Heart right ventricle (tissue), 16 donors: ENCODE measurements at places on chromosomes 7 and 10. TPM values are rescaled to one million over a fixed set of nuclear protein-coding genes. Genes with fewer than 3 reads are reported as not detected.

DNA sequence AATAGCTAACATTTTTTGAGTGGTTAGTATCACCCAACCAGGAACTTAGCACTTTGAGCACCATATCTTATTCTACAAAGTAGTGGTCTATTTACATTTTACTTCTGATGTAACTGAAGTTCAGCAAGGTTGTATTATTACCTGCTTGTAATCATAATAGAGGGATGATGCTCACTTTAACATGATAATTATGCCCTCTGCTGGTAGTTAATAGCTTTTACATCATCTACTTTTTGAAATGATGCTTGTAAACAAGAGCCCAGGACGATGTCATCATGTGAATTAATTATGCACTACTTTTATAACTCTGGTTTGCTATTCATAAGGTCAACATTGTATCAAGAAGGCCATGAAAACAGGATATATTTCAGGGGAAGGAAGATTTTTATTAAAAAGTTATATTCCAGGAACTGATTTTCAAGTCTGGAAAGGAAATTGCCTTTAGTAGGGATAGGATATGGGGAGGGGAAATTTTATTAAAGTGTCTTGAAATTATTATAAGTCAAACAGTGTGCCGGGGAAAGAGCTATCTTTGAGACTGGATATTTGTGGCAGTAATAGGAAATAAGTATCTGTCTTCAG, 80.3 kb upstream of the SCIN start:
- no peak for DNase-seq

GRCh38 chr10:71128311-71128980, 83.9 kb upstream of the UNC5B start:
- DNase-seq = no peak

GRCh38 chr7:57404343-57404966, 45.5 kb upstream of the ZNF716 start:
- DNase-seq = peak; percentile 67

DNA sequence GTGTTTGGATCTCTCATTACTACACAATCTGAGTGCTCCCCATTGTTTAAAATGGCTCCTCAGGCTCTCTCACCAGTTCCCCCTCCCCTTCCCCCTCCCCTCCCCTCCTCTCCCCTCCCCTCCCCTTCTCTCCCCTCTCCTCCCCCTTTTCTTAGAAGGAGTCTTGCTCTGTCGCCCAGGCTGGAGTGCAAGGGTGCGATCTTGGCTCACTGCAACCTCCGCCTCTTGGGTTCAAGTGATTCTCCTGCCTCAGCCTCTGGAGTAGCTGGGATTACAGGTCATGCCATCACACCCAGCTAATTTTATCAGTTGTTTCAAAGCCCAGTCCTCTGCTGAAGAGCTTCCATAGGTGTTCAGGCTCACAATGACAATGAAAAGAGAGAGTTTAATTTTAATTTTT, 3.6 kb upstream of the CCAR1 start:
- no peak for DNase-seq

DNA sequence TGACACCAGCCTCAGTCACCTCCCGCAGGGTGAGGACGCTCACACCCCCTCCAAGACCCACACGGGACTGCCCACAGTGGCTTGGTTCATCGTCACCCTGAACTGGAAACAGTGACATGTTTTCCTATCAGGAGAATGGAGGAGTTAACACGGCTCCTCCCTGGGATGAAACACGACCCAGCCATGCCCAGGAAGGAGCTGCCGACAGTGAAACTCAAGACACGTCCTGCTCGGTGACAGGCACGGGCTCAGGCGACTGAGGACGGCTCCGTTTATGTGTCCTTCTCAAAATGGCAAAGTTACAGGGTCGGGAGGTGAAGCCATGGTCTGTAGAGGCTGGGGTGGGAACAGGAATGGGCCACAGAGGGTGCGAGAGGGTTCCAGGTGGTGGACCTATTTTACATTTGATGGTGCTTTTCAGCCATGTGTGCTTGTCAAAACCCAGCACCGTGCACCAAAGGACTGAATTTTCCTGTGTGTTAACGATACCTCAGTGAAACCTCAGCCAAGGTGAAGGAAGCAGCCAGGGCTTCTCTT, 272.4 kb downstream of the ADARB2 start:
- DNase-seq = no peak

GRCh38 chr10:17196573-17196972, 4.9 kb downstream of the TRDMT1 start:
- DNase-seq = no peak

GRCh38 chr10:15052121-15052520, 8.4 kb downstream of the OLAH start:
- no peak for DNase-seq

- DNase-seq = no peak
Measured at GRCh38 chr7:3028758-3029093, 14.9 kb downstream of the CARD11 start.

DNA sequence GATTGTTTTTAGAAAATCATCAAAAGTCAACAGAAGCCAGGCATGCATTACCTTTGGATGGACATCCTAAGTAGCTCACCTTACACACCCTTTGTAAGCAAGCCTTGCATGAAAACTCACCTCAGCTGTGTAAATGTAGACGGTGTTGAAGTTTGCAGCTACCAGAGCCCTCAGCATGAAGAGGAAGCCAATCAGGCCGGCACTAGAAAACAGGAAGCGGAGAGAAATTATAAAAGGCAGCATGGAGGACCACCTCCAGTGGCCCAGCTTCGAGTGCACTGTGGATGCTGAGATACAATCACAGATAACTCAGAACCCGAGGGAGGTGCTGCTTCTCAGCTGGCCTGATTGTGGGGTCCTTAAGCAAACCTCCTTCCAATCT, 75.3 kb downstream of the SVOPL start:
- no peak for DNase-seq

GRCh38 chr7:30840141-30841024, 69.2 kb downstream of the MINDY4 start:
- DNase-seq = no peak

DNA sequence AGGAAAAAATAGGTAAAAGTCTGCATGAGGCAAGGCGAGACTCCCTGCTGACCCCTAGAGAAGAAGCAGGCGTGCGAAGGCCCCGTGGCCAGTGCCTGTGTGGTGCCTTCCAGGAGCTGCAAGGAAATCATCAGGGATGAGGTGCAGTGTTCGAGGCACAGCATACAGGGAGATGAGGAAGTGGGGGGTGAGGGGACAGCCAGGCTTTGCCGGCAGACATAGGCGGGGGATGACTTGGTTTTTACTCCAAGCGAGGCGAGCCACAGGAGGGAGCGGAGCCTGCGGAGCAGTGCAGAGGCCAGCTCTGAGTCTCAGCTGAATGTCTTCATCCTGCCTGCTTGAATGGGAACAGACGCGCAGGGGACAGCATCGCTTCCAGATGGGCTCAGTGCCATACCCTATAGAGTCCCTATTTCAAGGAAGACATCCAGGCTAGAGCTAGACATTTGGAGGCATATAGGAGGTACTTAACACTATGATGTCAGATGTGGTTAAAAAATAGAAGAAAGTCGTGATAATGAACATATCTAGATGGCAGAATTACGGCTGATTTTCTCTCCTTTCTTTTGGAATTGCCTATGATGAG, 49.5 kb downstream of the TCERG1L start:
- no peak for DNase-seq

DNA sequence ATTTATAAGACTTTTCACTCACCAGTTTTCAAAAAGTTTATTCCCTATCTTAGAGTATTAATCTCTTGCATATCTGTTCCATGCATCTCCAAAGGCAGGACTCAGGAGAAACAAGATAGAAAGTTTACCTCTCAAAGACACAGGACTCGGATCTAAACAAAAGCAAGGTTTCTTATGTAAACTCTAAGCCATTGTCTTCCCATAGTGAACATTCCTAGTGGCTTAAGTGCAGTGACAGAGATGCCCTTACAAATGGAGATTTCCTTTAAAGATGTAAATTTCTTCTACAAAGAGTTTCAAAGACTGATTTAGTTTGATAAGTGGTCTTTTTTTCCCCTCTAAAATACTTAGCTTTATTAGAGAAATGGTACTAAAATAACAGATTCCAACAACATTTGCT, 209.8 kb downstream of the ACTR3B start:
- no peak for DNase-seq

DNA sequence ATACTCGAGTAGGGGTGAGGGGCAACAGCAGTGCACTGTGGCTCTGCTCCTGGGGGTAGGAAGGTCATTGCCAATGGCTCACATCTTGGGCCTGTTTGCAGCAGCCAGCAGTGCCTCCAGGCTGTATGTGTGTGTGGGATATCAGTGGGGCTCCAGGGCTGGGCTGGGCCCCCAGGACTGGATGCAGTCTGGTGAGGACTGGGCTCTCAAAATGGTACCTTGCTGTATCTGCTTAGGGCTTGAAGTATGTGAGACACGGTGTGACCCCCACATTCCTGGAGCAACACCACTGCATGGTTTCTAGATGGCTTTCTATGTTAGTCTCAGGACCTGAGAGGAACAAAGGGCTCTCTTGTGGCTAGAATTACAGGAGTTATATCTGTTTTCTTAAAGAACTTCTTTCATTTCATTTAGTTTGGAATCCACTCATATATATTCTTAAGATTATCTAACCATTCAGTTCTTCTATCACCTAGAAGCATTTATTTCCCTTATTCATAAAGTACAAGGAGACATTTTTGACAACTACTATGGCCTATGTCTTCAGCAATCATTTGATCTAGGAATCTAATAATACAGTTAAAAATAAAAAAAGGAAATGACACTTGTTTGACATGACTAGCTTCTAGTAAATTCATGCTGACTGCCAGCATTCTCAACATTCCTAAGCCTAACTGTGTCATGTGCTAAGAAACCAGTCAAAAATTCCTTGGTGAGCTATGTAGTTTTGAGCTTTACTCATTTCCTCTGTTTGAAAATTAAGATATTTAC, 443.2 kb upstream of the SEMA3A start:
- no peak for DNase-seq

GRCh38 chr10:75801121-75801520, 369.7 kb downstream of the LRMDA start:
- DNase-seq = no peak

GRCh38 chr7:123210986-123211385, 11.2 kb upstream of the SLC13A1 start:
- DNase-seq = no peak

DNA sequence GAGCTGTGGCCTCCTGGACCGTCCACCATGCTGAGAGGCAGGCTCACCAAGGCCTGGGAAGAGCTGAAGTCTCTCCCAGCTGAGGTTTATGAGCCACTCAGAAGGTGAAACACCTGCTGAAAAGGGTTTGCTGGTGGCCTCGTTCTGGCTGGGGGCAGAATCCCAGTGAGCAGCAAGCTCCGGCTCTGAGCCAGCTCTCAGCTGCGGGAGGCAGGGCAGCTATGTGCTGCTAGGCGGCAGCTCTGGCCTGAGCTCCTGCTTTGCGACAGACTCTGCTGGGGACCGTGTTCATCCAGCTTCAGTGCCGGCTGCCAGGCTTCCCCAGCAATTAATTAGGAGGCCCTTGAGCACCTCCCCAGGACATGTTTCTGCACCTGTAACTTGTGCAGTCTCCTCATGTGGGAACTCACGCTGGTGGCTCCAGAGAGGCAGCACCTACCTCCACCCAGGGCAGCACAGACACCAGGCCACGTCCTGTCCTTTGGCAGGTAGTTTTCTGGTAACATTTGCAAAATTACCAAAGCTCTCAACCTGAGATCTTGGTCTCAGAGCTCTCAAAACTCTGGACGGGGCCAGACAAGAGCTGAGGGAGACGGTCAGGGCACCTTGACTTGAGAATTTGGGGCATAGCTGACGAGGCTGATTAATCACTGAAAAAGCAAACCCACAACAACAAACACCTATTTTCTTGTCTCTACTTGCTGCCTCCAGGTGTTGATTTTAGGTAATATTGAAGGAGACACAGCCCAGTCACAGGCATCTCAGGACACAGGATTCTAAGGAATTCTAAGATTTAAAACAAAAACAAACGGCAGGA, 185.0 kb downstream of the TCERG1L start:
- no peak for DNase-seq

DNA sequence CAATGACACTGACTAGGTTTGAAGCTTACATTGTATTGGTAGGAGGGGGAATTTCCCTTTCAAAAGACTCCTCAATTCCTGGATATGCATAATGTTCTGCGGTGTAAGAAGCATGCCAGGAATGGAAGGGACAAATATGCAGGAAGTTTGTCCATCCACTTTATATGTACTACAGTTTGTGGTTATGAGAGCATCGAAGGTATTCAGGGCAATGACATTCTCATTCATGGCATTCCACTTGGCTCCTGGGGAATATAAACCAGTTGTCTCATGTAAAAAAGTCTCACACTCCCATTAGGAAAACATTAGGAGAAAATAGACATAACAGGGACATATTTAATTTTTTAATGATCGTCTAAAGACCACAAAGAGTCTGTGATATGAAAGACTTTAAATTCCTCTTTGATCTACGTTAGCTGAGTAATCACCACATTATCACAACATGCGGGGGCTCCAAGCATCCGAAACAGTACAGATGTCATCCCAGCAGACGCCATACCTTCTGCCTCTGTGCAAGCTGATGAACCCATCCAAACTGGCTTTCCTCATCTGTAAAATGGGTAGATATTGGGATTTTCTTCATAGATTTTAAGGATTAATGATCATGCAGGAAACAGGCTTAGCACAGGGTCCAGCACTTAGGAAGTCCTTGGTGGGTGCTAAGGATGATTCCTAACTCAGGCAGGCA, 675.3 kb downstream of the INHBA start:
- DNase-seq = no peak

GRCh38 chr10:51524041-51524440, 175.4 kb downstream of the CSTF2T start:
- DNase-seq = no peak

GRCh38 chr10:97850446-97850845, 803 bp downstream of the GOLGA7B start:
- DNase-seq = no peak

- no peak for DNase-seq
Measured at GRCh38 chr10:102682416-102682815, 31.8 kb downstream of the ARL3 start.

DNA sequence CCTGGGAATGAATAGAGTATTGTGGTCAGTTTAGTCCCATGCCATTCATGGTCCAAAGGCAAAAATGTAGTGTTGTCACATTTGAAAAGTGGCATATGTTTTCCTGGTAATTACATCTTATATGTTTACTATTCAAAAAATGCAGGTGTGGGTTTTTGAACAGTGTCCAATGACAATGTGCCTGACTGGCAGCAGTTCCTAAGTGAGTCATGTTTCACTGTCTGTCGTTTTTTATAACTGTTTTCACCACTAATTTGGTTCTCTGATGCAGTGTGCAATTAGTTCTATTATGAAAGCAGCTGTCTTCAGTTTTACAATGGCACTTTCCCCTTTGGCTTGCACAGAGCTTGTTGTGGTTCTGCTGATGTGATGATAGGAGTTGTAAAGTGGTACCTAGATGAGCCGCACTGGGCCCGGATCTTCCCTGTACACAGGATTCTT, 162.3 kb downstream of the SEM1 start:
- no peak for DNase-seq

WIPF3 gene
- polyA plus RNA-seq = 1.1 TPM

OR2A42 gene
- 0.07 TPM for polyA plus RNA-seq

SLC18A3 gene
- polyA plus RNA-seq = not detected

IL6 gene
- polyA plus RNA-seq = 1.1 TPM

PNLIPRP2 gene
- polyA plus RNA-seq = not detected

LLCFC1 gene
- polyA plus RNA-seq = not detected

SLC13A1 gene
- not detected for polyA plus RNA-seq
